ENCODE measurements at places on chromosomes 7 and 10.

DNA sequence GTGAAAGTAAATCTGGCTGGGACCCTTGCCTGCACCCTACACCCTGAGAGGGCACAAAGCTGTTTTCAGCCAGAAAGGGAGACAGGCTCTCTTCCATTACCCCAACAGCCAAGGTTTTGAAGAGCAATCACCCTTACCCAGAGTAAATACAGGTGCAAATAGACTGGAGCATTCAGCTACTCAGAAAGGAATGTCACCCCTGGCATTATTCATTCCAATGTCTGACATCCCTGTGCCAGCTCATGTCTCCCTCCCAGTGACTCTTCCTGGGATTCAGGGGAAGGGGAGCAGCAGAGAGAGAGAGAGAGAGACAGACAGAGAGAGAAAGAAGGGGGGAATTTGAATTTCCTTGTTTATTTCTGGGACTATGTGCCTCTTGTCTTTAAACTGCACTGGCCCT lies 611.8 kb downstream of the SORCS3 start:
- DNase-seq, result no peak

DNA sequence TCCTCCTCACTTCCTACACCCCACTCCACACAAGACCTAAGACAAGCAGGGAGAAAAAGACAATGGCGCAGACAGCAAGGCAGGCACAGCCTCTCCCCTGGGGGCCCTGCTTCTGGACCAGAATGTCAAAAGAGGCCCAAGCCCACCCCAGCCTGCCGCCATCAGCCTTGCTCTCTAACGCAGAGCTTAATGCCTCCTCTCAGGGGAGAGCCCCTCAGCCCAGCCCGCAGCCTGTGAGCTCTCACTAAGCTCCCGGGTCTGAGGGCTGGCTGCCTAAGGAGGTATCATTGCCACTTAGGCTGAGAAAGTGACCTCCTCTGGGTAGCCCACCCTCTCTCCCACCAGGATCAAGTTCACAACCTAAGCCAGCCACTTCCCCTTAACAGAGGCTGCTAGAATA lies 16.7 kb downstream of the SLIT1 start:
- no peak for DNase-seq

- no peak for DNase-seq
Measured at GRCh38 chr7:29359482-29360093, 165.0 kb downstream of the CHN2 start.

DNA sequence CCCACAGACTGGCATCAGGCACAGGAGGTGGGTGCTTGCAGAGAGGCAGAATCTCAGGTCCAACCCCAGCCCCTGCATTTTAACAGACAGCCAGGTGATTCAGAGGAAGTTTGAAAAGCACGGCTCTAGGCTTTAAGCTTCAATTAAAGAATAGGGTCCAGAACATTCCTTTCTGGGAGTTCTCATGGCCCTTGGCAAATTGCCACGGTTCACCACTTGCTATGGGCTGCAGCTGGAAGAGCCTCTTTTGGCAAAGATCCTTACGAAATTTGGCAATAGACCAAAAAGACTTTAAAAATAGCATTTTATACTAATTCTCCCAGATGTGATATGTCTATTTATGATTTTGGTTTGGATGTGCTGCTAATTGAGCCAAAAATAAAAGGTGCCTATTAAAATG lies 148.1 kb downstream of the ITGA8 start:
- no peak for DNase-seq

DNA sequence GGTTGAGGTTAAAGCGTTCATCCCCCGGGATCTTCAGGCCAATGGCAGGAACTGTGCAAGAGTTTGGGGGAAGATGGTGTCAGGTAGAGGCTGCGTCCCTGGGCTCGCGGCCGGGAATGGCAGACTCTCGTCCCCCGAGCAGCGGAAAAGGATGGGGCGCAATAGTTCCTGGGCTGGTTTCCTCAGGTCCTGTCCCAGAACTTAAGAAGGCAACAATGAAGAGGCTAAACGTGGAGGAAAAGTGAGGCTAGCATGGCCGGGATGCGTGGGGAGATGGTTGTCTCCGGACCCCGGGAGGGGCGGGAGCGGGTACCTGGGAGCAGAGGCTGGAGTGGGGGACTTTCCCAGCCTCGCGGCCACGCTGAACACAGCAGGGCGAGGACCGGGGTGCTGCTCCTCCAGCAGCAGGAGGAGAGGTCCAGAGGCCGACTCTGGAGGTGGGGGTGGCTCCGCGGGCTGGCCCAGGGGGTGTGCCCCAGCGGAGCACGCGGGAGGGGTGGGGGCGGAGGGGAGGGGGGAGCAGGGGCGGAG lies 882 bp downstream of the IRF5 start:
- no peak for DNase-seq

DNA sequence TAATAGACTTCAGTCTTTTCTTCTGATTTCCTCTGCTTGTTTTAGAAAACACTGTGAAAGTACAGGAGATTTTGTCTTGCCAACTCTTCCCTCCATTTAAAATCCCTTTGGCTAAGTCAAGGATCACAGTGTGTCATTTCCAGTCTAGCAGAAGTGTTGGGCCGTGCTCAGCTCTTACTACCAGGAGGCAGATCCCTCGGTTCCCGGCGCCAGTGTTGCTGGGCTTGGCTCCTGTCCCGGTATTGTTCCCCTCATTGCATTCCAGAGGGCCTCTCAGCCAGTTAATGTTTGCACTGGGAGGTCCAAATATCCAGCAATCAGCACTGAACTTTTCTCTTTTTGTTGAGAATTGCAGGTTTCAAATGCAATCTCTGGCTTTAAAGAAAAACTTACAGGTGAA lies 612.1 kb upstream of the MGMT start:
- no peak for DNase-seq

- DNase-seq, result peak; percentile 17
Measured at GRCh38 chr7:139680676-139681462, 96.9 kb downstream of the HIPK2 start.

DNA sequence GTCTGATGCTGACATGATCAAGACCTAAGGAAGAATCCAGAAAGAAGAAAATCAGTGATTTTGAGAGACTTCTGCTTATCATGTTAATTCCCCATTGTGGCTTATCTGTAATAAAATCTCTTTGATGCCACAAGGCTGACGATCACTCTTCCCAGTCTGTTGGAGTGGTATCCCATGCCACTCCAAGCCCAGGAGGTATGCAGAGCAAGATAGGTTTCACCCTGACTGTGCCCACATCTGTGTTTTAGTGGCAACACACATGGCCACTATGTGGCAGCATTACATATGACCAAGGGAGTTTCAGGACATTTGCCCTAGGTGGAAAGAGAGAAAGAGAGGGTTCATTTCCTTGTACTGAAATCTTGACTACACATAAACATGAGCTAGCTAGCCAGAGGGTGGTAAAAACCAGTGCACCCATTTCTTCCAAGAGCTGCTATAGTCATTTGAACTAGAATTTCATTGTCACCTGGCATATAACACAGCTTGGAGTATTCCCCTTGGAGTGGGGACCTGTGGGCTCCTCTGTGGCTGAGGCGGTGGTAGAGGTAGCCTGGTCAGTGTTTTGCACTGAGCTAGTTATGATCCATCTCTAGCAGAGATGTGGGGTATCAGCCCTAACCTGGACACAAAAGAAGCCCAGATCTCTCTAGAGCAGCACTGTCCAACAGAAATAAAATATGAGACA lies 20.8 kb downstream of the LAMB4 start:
- no peak for DNase-seq

GRCh38 chr10:127523476-127523875 lies 25.6 kb upstream of the NPS start:
- DNase-seq, result no peak

DNA sequence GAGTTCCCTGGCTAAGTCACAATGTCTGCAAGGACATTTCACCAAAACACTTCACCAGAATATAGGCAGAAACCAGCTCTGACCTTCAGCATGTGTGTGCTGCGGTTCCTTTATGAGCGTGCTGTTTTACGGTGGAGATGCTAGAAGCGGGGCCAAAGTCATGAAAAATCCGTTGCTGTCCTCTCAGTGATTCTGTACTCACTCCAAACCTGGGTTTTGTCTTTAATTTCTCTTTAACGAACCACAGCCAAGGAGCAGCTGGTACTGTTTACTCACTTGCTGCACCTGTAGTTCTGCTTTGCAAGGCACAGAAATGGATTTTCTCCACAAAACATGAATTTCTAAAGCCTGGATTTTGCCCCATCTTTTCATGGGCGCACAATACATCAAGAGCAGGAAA lies 639.9 kb downstream of the PHTF2 start:
- no peak for DNase-seq

GRCh38 chr7:45143616-45144015 lies 14.0 kb upstream of the RAMP3 start:
- DNase-seq, result no peak

DNA sequence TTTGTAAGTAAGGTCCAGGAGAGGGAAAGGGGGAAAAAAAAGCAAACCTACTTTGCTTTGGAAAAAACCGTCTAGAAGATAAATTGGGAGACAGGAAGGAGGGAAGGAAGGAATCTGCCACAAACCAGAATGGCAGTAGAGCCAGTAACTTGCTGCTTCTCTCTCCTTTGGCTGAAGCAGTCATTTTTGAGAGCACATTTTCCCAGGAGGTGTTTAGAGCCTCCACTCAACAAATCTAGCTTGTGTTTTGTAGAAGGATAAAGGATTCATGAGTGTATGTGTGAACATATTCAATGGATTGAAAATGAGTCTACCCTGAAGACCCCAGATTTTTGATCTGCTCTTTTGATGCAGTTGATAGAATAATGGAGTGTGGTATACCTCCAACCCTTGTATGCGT lies 2.6 kb downstream of the NRG3 start:
- DNase-seq, result no peak
